ENCODE measurements at places on chromosomes 3 and 15.

- DNase-seq, result no peak
These were observed 57.7 kb upstream of the CTSH start for GRCh38 chr15:79002581-79002980.

DNA sequence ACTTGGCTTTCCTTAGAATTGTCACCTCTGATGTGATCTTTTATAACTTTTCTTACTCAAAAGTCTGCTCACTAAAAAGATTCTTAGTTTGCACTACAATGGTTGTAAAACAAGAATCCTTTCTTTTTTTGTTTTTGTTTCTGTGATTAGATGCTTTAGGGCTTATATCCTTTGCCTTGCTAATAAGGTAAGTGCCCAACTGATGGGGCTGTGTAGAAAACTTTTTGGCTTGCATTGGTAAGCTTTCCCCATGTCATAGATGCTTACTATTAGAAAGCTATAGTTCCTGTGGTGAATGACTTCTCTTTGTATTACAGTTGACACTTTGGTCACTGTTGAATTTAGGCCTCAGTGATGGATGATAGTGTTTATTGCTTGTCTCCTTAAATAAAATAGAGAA, 5.1 kb downstream of the ABHD5 start:
- no peak for DNase-seq

- no peak for DNase-seq
These were observed 95.7 kb upstream of the MCTP2 start for GRCh38 chr15:94135486-94136147.

- no peak for DNase-seq
These were observed 56.9 kb upstream of the TBC1D5 start for GRCh38 chr3:17799312-17799711.

DNA sequence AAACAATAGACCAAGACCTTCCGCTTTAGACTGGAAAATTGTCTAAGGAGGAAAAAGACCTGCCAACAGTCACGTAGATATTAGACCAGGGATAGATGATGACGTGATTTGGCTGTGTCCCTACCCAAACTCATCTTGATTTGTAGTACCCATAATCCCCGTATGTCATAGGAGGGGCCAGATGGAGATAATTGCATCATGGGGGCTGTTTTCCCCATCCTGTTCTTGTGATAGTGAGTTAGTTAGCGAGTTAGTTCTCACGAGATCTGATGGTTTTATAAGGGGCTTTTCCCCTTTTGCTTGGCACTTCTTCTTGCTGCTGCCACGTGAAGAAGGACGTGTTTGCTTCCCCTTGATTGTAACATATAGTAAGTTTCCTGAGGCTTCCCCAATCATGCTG, 31.7 kb upstream of the SUCLG2 start:
- no peak for DNase-seq

- DNase-seq, result peak; percentile 28
These were observed 247.4 kb upstream of the TPM1 start for GRCh38 chr15:62795171-62795570.

- DNase-seq, result no peak
These were observed at the start of gene CRYGS for GRCh38 chr3:186544281-186544680. CRYGS (minus strand) TSS chr3:186544380; CDS start chr3:186544326, 54 bp downstream.

DNA sequence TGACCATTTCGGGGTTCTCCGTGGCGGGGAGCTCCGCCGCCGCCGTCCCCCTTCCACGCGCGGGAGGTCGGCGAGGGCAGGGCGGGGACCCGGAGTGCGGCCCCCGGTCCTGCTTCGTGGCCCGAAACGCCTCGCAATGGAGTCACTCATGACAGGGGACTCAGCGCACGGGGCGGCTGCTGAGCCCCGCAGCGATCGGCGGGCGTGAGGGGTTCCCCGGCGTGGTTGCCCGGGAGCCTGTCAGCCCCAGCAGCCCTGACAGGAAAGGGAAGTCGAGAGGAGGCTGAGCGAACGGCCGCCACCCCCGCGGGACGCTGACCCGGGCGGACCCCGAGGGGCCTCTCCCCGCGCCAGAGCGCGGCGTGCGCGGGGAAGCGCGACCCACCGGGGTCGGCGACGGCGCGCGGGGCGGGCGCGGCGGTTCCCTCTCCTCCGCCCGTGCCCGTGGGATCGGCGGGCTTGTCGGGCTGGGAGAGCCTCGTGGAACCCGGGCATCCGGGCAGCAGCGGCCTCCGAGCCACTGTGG, 564 bp upstream of the PIGZ start:
- DNase-seq, result no peak

DNA sequence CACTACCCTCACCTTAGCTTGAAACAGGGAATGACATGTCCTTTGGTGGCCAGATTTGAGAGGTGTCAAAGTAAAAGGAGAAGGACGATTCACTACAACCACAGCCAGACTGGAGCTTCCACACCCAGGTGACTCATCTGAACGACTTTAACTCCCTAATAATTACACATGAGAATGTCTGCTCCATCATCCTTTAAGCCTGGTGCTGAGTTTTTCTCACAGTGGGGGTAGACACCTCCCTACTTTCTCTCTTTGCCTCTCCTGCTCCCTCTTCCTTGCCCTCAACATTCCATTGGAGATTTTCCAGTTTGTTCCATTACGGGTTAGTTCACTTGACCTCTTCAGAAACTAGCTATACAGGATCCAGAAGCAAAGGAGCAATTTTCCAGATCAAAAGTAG, 154.3 kb upstream of the BHLHE40 start:
- peak; percentile 86 for DNase-seq

DNA sequence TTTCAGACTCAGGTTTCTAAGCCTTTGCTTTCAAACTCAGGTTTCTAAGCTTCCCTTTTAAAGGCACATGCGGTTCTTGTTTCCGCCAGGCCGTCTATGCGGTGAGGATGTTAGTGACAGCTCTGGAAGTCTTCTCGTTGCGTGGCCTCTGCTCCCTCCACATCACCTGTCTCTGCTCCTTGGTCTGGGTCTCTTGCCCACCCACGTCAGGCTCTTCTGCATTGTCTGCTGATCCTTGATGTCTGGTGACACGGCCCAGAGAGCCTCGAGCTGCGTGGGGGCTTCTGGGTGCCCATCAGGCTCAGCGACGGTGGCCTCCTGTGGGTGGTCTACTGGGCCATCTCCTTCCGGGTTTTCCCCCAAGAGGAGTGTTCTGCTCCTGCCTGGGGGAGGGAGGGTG, 30.5 kb downstream of the KLF13 start:
- DNase-seq, result no peak

DNA sequence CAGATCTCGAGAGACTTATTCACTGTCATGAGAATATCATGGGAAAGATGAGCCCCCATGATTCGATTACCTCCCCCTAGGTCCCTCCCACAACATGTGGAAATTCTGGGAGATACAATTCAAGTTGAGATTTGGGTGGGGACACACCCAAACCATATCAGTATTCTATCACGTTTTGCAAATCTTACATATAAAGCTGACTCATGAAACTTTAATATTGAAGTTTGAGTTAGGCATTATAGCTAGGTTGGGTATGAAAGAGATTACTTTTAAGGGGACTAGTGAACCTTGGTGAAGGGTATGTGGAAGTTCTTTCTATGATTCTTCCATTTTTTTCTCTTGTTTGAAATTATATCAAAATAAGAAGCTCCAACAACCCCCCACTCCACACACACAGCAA, 117.7 kb upstream of the RASGRP1 start:
- no peak for DNase-seq

DNA sequence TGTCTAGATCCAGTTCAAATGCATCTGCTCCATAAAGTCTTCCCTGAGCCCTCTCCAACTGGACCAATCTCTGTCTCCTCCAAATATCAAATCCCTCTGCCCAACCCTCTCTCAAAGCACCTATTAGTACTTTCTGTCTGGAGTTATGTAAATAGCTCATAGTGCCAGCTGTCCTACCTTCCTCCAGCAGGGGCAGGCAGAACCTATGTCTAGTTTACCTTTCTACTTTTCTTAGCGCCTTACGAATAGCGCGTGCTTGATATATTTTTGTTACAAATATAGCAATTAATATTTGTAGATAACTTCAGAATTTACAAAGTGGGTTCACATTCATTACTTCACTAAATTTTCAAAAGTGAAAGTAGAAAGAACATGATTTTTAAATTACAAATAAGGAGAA, 14.0 kb upstream of the CCDC80 start:
- DNase-seq, result no peak

GRCh38 chr15:92840149-92840548, 60.0 kb upstream of the CHD2 start:
- DNase-seq, result peak; percentile 80

DNA sequence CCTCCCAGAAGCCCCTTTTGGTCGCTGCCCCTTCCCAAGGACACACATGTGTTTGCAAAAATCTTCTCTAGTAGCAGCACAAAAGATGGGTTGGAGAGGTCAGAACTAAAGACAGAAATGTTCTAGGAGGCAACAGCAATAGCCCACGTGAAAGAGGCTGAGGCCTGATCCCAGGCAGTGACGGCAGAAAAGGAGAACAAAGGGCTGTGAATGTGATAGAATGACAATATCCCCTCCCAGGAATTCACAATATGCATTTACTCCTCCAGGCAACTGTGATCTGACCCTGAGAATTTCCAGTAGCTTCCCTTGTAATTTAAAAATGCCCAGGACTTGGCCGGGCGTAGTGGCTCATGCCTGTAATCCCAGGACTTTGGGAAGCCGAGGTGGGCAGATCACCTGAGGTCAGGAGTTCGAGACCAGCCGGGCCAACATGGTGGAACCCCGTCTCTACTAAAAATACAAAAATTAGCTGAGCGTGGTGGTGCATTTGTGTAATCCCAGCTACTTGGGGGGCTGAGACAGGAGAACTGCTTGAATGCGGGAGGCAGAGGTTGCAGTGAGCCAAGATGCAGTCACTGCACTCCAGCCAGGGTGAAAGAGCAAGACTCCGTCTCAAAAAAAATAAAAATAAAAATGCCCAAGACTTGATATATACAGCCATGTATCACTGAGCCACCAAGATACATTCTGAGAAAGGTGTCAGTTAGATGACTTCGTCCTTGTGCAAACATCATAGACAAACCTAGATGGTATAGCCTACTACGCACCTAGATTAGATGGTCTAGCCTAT, 43.6 kb upstream of the PIAS1 start:
- DNase-seq, result no peak

DNA sequence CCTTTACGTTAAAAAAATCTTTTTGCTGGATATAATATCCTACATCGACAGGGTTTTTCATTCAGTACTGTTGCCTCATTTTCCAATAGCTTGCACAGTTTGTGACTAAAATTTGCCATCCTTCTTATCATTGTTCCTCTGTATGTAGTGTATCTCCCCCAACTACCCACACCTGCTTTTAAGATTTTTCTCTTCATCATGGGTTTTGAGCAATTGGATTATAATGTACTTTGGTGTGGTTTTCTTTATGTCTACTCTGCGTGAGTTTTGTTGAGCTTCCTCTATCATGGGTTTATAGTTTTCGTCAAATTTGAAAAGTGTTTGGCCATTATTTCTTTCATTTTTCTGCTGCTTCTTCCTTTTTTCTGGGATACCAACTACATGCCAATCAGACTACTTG, 39.6 kb upstream of the MEF2A start:
- DNase-seq, result no peak

- DNase-seq, result no peak
These were observed 102.4 kb downstream of the FMN1 start for GRCh38 chr15:33091983-33092693.

DNA sequence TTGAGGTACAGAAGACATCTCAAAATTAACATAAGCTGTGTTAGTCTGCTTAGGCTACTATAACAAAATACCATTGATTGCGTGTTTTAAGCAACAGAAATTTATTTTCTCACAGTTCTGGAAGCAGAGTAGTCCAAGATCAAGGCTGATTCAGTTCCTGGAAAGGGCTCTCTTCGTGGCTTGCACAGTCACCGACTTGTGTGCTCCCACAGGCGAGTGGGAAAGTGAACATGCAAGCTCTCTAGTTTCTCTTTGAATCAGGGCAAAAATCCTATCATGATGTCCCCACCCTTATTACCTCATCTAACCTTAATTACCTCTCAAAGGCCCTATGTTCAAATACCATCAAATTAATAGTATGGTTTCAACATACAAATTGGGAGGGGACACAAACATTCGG, 505.9 kb downstream of the ZIC1 start:
- no peak for DNase-seq

DNA sequence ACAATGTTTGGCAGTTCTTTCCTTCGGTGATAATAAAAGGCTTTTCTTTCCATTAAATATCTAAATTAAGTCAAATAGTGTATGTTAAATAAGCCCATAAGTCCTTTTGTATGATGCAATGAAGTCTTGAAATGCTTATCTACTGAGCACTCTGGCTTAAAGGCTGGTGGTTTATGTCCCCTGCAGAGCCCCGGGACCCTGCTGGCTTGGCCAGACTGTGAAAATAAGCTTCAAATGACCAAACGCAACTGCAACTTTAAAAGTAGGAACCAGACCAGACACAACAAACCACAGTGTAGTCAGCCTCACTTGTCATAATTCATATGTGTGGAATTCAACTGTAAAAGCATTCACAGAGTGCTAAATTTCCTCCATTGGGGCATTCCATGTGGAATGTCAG, 72.5 kb downstream of the FOXP1 start:
- DNase-seq, result peak; percentile 39

DNA sequence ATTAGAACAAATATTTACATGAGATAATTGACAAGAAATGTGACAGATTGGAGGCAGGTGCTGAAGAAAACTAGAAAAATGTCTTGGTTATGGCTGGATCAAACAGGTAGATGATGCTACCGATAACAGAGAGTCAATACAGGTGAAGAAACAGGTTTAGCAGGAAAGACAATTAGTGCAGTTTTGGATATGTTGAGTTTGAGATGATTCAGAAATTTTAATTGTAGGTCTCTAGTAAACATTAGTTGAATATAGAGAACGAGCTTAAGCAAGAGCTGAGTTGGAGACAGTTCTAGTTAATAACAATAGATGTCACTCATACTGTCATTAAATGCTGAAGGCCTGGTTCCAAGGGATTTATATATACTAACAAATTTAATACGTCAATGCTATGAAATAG, 524.4 kb downstream of the NSUN3 start:
- DNase-seq, result peak; percentile 17

DNA sequence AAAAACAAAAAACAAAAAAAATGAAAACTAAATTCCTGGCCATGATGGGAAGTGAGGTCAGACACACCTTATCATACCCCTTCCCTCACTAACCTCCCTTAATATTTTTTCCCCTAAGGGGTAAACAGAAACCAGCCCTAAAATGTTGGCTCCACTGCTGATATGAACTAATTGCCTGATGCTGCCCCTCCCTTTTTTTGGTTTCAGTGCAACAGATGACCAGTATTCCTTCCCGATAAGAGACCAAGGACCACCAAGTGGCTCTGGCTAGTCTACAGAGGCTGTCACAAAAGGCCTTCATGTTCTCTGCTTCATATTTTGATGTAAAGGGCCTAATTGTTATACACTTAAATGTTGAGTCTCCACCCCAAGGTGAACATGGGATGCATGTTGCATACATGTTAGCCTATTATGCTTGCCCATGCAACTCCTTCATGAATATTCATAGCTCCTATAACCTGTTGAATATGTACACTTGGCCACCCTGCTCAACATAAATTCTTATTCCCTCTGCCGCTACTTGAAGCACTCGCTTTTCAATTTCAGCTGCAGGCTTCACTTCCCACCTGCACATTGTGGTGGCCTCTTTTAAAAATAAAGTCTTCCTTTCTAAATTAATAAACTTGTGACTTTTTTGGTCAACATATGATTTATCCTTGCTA, 12.3 kb upstream of the STAC start:
- DNase-seq, result no peak

- DNase-seq, result no peak
These were observed 366.9 kb downstream of the RSL24D1 start for GRCh38 chr15:54829821-54830220.

- DNase-seq, result no peak
These were observed 25.3 kb downstream of the RBPMS2 start for GRCh38 chr15:64749999-64750657.

All from foreskin keratinocyte (primary cell).